Fibroblast of skin of back (primary cell): ENCODE measurements at places on chromosomes 2 and 18.

- DNase-seq: no peak
These were observed 71.7 kb downstream of the DNMT3A start for GRCh38 chr2:25270061-25270460.

DNA sequence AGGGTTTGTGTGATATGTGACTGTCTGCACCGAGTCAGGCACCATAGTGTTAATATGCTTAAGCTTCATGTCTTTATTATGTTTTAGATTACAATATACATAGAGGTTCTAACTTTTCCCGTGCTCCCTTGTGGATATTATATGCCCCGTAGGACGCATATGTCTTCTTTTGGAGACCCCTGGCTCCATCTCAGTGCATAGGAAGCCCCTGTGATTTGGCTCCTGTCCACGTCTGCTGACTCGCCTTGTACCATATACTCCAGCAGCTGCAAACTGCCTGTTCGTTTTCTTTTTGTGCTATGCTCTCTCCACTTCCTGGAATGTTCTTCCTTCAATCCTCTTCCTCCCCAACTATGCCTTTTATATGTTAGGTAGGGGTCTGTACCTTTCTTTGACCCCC is 110.9 kb downstream of the PTRHD1 start:
- DNase-seq: no peak

- peak; percentile 93 for DNase-seq
These were observed 20.1 kb downstream of the TPGS2 start for GRCh38 chr18:36808681-36809080.

DNA sequence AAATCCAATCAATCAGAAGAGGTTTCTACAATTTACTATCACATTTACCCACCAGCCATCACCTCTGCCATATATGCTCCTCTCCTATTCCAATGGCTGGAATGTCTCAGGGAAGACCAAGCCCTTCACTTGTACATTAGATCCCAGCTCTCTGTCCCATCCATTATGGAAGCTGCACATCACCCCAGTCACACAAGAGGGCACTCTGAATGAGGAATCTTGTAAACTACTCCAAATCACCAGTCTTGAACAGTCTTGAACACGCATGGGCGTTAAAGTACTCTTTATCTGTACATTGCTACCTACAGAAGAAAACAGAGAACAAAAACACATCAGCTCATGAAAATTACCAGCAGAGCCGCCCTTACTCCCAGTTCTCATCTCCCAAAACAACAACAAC is 38.7 kb downstream of the ZC3H8 start:
- peak; percentile 17 for DNase-seq

DNA sequence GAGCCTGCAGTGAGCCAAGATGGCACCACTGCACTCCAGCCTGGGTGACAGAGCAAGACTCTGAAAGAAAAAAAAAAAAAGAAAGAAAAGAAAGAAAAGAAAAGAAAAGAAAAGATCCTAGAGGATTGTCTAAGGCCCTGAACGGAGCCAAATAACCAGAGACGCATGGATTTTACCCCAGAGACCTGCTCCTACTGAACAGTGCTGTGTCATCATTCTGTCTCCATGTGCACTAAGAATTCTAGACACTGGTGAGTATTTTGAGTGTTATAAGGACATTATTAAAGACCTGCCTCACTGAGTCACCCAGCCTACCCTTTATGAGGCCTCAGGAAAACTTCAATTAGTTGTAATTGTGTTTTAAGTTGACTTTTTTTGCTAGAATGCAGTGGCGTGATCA is 61.9 kb upstream of the RIOK3 start:
- DNase-seq: peak; percentile 9

- DNase-seq: peak; percentile 35
These were observed 651 bp downstream of the KCNK3 start for GRCh38 chr2:26692897-26693849.

GRCh38 chr2:156385242-156385641 is 50.9 kb upstream of the GPD2 start:
- no peak for DNase-seq

GRCh38 chr2:88197732-88198131 is 27.6 kb downstream of the THNSL2 start:
- DNase-seq: no peak

- DNase-seq: no peak
These were observed 11.1 kb upstream of the IMPA2 start for GRCh38 chr18:11969904-11970835.

- peak; percentile 3 for DNase-seq
These were observed 977.1 kb upstream of the SOX11 start for GRCh38 chr2:4715065-4715464.

DNA sequence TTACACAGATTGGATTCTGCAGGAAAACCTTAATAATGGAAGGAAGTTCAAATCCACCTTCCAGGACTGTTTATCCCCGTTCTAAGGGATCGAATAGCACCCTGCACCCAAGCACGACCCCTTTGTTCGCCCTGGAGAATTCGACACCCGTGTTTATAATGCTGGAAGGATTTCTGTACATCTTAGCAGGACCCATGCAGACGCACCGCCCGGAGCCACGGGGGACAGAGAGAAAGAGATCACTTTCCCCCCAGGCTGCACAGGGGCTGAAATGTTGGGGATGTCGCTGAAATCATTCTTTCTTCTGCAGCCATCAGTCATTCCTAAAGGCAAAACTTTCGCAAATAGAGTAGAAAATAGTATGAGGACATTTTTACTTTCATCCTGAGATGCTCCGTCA is 238.7 kb upstream of the SALL3 start:
- DNase-seq: no peak

DNA sequence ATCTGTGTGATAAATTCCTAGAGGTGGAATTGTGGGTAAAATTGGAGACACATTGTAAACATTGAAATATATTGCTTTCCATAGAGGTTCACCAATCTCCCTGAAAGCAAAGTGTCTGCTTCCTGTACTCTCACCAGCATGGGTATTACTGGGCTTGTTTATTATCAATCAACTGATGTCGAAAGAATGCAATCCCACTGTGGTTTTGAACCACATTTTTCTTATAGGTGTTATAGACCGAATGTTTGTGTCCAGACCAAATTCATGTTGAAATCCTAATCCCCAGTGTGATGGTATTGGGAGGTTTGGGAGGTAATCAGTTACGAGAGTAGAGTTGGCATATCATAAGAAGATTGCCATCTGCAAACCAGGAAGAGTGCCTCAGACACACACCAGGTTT is 1212.4 kb downstream of the LRP1B start:
- DNase-seq: no peak

- DNase-seq: peak; percentile 60
These were observed 59.8 kb upstream of the PELI1 start for GRCh38 chr2:64203858-64204632.

DNA sequence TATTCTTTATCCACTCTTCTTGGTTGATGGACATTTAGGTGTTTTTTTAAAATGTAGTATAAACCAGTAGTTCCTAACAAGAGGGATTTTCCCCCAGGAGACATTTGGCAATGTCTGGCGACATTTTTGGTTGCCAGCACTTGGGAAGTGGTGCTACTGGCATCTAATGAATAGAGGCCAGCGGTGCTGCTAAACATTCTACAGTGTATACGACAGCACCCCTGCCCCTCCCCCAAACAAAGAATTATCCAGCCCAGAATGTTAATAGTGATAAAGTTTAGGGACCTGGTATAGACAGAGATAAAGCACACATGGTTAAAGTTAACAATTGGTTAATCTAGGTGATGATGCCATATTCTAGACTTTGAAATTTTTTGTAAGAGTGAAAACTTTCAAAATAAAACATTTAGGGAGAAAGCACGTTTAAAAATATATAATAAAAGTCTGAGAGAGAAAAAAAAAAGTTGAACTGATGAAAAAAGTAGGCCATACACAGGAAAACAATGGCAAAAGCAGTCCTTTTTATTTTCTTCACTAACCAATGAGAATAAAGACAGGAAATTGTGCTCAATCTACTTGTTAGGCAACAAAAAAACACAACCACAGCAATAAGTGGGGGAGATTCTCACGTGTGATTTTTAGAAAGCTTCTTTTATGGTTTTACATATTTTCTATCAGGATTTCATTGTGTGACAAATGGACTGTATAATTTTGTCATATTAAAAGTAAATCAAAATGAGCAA is 14.8 kb downstream of the FBXO48 start:
- no peak for DNase-seq

DNA sequence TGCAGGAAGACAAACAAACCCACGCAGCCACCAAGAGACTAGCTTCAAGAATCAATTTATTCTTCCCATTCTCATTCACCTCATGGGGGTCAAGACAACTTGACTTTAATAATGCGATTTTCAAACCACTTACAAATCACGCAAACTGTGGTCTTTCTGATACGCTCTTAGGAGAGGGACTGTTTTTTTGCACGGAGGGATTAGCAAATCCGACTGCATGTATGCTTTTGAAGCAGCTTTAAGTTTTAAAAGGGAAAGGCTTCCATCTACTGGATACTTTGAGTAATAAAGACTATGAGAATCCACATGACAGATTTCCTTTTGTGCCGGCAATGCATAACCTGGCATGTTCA is 322.9 kb upstream of the KCNJ3 start:
- DNase-seq: peak; percentile 31

DNA sequence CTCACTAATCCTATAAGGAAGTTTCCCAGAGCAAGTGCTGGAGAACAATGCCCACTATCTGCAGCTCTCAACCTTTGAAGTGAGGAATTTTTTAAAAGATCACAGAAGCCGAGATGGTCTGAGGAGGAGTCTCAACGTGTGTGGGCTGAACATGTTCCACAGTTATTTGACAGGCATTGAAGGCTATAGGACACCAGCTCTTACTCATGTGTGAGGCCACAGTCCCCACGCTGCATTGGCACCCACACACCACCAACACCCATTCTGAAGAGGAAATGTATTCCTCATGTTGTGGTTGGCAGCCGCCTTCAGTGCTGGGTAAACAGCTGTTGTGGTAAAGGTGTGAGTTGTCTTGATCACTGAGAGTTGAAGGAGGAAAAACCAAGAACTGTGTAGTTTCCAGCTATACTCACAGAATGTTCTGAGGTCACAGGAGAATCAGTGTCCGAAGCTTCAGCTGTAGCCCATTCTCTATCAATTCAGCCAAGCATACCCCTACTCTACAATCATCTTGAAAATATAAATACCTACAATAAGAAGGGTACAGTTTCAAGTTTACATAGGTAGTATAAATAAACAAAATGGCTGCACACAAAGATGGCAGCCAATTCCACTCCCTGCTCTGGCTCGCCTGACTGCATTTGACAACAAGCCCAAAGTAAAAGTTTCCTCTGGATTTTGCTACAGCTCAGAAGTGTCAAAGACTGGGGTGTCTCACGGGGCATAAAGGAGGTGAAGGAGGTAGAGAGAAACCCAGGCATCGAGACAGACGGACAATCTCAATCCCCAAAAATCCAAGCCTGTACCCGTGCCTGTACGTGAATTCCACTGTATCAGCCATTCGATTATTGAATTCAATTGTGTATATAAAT is 12.1 kb downstream of the CD226 start:
- peak; percentile 2 for DNase-seq

DNA sequence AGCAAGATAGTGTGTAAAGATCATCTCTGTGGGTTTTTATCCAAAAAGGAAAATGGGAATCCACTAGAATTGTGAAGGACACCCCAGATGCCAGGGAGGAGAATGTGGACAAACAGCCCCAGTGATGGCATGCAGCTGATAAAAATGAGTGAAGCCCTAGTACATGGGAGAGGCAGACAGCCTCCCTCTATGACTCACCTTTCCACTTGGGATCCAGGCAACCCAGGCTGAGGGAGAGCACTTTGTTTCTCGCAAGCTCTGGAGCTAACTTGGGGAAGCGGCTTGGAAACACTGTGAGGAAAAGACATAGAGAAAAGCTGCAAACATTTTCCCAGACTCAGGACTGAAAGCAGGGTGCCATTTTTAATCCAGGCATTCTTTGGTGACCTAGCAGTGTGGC is 5.3 kb upstream of the FLACC1 start:
- peak; percentile 30 for DNase-seq

- DNase-seq: no peak
These were observed 397.3 kb downstream of the GRB14 start for GRCh38 chr2:164224007-164224406.

DNA sequence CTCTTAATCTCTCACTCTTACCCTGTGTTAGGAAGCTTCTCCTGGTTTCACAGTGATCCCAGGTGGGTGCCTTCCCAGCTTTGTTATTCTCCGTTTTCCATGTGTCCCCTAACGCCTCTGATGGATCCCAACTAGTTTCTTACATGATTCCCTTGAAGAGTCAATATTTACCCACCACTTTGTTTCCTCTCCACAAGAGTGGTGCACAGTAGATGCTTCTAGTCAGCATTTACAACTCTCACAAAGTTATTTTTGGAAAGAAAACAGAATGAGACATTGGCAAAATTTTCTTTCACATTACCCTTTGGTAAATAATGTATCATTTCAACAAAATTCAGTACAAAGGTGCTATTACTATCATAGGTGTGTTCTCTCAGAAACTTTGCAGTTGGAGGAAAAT is 1611.1 kb upstream of the ZEB2 start:
- DNase-seq: peak; percentile 19

- DNase-seq: no peak
These were observed 43.0 kb downstream of the MALT1 start for GRCh38 chr18:58714259-58714658.

DNA sequence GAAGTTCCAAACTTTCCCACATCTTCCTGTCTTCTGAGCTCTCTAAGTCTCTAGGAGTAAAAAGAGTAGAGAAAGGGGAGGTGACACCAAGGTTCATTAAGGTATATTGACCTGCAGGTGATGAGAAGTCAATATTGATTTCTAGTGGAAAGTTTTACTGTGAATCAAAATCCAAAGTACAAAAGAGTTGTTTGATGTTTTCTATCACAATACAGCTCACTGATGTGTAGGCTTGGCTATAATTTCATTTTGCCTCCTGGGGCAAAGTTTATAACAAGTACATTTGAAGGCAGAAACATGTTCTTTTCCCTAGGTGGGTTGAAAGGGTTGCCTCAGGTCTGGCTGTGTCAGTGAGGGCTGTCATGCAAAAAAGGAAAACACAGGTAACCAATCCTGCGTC is 65.2 kb upstream of the LRPPRC start:
- DNase-seq: no peak
